Thymus (tissue), 14 donors: ENCODE measurements at places on chromosomes 16 and 17. TPM values are rescaled to one million over a fixed set of nuclear protein-coding genes. Genes with fewer than 3 reads are reported as not detected.

- no peaks in the 10 kb centered on the region for H3K36me3 ChIP-seq
- no peak overlapping the region for H3K27ac ChIP-seq
- no peak overlapping the region for H3K4me3 ChIP-seq
- H3K4me1 ChIP-seq, result peaks cover 8% of the 10 kb centered on the region
- no peak for DNase-seq
Observed at GRCh38 chr17:48569674-48570324, 8.4 kb downstream of the HOXB4 start.

Gene DHRS7C
- 0.24 TPM for total RNA-seq

GRCh38 chr16:86199871-86200695 lies 301.1 kb downstream of the IRF8 start:
- H3K4me1 ChIP-seq, result no peaks in the 10 kb centered on the region
- H3K27me3 ChIP-seq, result peaks cover 32% of the 10 kb centered on the region
- no peaks in the 10 kb centered on the region for H3K36me3 ChIP-seq
- no peak for DNase-seq
- H3K4me3 ChIP-seq, result no peak overlapping the region

DNA sequence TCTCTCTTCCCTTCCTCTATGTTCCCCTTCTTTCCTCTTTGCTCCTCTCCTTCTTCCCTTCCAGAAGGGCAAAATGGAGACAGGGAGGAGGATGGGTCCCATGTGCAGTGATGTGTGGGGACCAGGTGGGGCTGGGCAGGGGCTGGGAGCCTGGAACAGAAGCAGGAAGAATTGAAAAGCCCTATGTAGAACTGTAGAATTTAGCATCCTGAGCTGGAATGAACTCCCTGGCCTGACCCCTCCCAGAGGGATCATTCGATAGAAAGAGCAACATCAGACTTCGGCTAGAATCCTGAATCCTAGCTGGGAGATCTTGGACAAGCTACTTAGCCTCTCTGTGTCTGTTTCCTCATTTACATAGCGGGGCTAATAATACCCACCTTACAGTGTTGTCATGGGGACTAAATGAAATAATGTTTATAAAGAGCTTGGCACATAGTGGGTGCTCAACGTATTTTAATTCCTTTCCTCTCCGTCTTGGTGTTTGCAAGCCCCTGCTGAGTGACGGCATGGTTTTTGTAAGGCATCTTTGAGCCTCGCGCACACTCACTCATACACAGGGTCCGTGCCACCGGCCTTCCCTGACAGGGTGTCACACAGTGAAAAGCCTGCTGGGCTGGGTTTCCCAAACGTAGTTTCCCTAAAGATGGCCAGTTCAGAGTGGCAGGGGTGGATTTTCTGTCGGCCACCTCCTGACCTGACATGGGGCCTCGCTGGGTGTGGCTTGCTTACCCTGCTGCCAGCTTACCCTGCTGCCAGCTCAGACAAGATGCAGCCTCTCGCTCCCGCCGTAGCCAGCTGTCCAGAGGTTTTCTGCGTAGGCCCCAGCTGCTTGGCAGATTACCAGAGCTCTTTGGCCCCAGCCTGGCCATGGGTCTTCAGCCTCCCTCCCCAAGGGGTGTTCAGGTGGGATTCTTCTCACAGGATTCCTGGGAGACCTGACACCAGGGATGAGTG lies 6.1 kb upstream of the ARHGAP23 start:
- no peak for DNase-seq
- no peak overlapping the region for H3K4me3 ChIP-seq
- H3K27me3 ChIP-seq, result peaks cover 48% of the 10 kb centered on the region
- peaks cover 57% of the 10 kb centered on the region for H3K4me1 ChIP-seq
- H3K27ac ChIP-seq, result no peak overlapping the region
- no peaks in the 10 kb centered on the region for H3K36me3 ChIP-seq

GRCh38 chr16:1895949-1896675 lies 22.1 kb downstream of the HS3ST6 start:
- H3K36me3 ChIP-seq, result no peaks in the 10 kb centered on the region
- peak overlapping the region; percentile 44 for H3K27ac ChIP-seq
- H3K4me3 ChIP-seq, result no peak overlapping the region

Gene KRT32
- 2.5 TPM for total RNA-seq

DNA sequence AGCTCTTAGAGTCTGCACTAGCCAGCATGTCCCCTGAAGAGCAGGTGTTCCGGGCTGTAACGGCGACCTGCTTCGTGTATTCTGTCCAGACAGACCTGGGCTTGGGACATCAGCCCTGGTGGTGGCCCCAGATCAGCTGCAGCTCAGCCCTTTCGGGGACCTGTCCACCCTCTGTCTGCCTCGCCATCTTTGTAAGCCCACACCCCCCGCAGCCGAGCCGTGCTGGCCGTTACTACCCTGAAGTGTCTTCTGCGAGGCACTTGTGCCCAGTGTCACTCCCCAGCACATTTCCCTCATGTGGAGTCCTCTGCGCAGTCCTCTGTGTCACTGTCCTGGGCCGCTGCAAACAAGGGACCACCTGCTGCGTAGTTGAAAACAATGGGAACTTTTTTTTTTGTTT lies 10.4 kb downstream of the CARD14 start:
- no peaks in the 10 kb centered on the region for H3K4me1 ChIP-seq
- H3K4me3 ChIP-seq, result no peak overlapping the region
- no peaks in the 10 kb centered on the region for H3K36me3 ChIP-seq
- H3K27ac ChIP-seq, result no peak overlapping the region
- peaks cover 14% of the 10 kb centered on the region for H3K27me3 ChIP-seq
- no peak for DNase-seq

DNA sequence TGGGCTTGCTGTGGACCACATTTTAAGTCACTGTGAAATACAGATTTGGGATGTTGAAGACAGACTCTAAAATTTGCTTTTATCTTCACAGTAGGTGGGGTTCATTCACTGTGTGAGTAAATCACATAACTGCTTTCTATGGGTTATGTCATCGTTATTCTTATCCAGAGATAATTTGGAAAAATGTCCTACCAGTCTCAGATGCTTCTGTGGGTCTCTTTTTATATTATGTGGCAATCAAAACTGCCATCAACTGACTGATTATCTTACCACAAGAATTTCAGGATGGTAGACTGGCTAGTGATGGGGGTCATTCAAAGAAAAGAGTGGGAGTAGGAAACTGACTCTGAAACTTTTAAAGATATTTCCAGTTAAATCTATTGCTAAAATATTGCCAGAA lies 3.1 kb downstream of the HSBP1 start:
- peaks cover 11% of the 10 kb centered on the region for H3K4me1 ChIP-seq
- no peak for DNase-seq
- H3K27ac ChIP-seq, result no peak overlapping the region
- peaks cover 17% of the 10 kb centered on the region for H3K36me3 ChIP-seq
- no peaks in the 10 kb centered on the region for H3K27me3 ChIP-seq

Gene SDR42E1
- 6.0 TPM for total RNA-seq

GRCh38 chr17:42618442-42619150 lies 9.1 kb downstream of the TUBG1 start:
- no peaks in the 10 kb centered on the region for H3K27me3 ChIP-seq
- H3K4me1 ChIP-seq, result peaks cover 20% of the 10 kb centered on the region
- no peak overlapping the region for H3K4me3 ChIP-seq
- no peak for DNase-seq
- peak overlapping the region; percentile 46 for H3K27ac ChIP-seq
- peaks cover 22% of the 10 kb centered on the region for H3K36me3 ChIP-seq

DNA sequence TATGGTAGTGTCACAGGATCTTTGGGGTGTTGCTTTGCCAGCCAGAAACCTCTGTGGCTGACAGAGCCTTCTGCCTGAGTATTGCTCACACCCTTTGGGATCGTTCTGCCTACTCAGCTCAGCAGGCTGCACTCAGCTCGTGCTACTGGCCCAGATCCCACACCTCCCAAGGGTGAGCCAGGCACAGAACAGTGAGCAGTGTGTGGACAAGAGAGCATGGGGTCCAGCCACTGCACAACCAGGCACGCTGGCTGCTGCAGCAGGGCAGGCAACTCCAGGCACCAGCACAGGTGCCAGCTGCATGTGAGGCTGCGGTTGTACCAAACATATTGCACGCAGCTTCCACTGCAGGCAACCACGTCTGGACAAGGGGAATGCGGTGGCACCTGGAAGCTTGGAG lies 84.9 kb downstream of the CYB561 start:
- no peaks in the 10 kb centered on the region for H3K36me3 ChIP-seq
- DNase-seq, result no peak
- no peaks in the 10 kb centered on the region for H3K27me3 ChIP-seq
- no peaks in the 10 kb centered on the region for H3K4me1 ChIP-seq
